ENCODE measurements at places on chromosomes 3 and 15.

- DNase-seq = no peak
Observed at GRCh38 chr3:58119186-58119585, 91.6 kb downstream of the DNASE1L3 start.

DNA sequence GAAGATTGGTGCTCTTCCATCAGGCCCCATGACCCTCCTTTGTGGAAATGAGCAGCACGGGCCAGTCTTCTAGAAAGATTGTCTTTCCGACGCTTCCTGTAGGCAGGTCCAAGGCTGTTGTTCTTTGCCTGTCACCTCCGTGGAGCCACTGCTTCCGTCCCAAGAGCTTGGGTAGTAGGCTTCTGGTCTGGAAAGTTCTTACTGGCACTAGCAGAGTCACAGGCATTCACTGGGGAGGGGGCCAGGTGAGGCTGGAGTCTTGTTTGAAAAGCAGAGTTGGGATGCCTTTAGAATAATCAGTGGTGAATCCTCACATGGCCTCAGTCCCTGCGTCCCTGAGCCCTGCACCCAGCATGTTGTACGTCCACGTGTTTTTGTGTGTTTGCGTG is 76.2 kb upstream of the ADPGK start:
- DNase-seq = no peak

GRCh38 chr15:35986191-35986721 is 440.3 kb upstream of the DPH6 start:
- no peak for DNase-seq

DNA sequence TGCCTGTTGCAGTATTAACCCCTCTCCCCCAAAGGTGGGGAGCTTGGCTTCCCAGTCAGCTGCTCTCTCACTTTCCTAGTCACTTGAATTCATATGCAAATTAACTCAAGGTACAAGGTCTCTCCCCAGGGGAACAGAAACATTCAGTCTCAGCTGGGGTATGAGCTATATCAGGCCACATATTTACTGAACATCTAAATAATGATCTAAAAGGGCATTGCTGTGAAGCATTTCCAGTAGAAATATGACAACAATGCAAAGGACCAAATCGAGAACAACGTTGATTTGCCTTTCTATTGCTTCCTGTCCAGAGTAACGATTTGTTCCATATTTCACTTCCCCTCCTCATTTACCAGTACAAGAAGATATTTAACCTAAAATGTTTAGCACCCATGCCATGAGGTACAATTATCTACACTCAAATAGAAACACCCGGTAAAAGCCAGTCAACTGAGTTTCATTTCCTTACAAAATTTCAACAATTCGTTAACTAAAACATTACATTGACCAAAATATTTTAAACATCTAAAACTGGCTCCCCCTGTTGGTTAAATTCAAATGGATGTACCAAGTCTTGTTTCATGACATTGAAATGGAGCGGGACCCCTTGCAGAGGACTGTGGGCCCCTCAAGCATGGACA is 36.5 kb upstream of the KLHL6 start:
- DNase-seq = no peak

DNA sequence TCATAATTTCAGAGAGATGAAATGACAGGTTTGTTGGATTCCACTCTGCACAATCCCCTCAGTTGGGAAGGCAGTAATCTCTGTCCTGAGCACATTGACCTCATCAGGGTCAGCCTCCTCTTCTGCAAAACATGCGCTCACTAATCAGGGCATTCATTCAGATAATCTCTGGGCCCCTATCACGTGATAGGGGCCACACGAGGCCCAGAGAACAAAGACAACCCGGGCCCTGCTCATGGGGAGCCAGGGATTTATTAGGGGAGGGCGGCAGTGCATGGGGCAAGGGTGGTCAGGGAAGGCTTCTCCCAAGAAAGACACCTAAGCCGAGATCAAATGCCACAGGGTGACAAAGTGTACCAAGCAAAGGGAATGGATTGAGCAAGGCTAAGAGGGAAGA is 1.1 kb downstream of the TCTA start:
- DNase-seq = no peak

- no peak for DNase-seq
Observed at GRCh38 chr15:77554306-77555080, 78.2 kb downstream of the LINGO1 start.

DNA sequence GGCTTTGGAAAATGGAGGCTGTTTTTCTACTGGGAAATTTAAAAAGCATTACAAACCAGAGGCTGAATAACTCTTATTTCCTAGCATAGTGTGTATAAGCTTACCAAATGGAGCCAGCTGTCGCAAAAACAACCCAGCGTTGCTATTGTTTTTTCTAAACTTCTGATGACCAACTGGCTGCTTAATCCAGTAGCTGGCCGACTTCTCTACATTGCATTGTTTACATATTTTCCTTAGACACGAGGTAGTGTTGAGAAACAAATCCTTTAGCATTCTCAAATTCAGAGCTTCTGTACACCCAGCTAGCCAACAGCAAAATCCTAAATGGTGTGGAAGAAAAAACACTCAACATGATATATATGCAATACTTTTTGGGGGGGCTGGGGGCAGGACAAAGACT is 161.0 kb upstream of the ADAMTS9 start:
- DNase-seq = no peak

DNA sequence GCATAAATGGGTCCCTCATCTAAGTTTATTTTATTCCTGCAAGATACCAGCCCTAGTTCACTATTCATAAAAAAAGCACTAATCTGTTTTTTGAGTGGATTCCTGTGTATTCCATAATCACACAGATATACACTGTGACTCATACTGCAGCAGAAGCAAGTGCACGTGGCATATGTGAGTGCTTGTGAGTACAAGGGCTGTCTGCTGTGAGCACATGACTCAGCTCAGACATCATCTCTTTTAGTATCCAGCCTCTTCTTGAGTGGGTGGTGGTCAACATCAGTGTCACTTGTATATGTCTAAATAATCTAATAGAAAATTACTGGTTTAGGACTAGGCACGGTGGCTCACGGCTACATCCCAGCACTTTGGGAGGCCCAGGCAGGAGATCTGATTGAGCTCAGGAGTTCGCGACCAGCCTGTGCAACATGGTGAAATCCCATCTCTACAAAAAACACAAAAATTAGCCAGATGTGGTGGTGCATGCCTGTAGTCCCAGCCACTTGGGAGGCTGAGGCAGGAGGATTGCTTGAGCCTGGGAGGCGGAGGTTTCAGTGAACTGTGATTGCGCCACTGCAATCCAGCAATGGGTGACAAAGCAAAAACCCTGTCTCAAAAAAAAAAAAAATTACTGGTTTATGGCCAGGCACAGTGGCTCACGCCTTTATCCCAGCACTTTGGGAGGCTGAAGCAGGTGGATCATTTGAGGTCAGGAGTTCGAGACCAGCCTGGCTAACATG is 49.8 kb downstream of the NIPA2 start:
- peak; percentile 81 for DNase-seq

DNA sequence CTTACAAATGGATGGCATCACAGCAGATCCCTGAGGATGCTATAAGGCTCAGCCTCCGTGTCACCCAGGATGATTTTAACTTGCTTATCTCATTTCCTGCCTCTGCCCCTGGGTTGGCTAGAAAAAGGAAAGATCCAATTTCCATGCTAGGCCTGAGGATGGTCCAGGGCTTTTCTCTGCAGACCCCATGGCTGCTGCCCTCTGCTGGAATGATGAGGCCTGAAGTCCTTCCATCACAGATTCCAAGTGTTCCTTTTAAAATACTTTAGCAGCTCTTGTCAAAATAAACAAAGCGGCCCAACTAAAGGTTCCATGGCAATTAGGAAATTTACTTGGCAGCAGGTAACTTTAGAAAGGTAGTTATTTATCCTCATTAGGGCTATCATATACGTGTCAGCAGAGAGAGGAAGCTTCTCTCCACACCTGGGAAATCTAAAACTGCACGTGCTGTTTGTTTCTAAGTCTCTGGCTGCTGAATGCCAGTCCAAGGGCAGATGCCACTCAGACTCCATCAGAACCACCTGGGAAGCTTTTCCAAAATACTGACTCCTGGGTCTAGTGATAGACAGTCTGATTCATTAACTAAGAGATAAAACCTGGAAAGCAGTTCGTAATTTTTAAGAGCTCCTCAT is 401.9 kb upstream of the IL12A start:
- DNase-seq = peak; percentile 33

GRCh38 chr3:68057637-68058320 is 403.4 kb upstream of the SUCLG2 start:
- no peak for DNase-seq
